Substantia nigra (tissue), 51 donors: ENCODE measurements at places on chromosomes 2 and 18.
A peak's percentile ranks its signal among the peaks of the same experiment; 100 is the strongest.

GRCh38 chr18:21894619-21895367 lies 154.2 kb downstream of the MIB1 start:
- no peak for DNase-seq

DNA sequence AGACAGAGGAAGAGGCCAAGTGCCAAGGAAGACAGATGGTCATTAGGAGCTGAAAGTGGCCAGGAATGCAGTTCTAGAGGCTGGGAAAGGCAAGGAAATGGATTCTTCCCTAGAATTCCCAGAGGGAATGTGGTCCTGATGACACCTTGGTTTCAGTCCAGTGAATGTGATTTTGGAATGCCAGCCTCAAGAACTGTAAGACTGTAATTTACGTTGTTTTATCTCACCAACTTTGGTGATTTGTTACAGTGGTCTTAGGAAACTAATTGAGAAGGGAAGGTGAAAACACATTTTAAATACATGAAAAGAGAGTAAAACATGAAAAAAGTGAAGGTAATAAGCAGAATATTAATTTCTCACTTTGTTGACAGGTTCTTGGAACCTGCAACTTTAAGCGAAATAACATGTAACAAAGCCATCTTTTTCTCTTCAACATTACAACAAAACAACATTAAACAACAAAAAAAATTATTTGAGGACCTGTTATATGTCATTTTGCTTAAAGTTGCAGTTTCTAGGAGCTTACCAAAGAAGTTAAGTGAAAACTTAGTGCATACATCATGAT lies 370.2 kb downstream of the METTL4 start:
- no peak for DNase-seq

DNA sequence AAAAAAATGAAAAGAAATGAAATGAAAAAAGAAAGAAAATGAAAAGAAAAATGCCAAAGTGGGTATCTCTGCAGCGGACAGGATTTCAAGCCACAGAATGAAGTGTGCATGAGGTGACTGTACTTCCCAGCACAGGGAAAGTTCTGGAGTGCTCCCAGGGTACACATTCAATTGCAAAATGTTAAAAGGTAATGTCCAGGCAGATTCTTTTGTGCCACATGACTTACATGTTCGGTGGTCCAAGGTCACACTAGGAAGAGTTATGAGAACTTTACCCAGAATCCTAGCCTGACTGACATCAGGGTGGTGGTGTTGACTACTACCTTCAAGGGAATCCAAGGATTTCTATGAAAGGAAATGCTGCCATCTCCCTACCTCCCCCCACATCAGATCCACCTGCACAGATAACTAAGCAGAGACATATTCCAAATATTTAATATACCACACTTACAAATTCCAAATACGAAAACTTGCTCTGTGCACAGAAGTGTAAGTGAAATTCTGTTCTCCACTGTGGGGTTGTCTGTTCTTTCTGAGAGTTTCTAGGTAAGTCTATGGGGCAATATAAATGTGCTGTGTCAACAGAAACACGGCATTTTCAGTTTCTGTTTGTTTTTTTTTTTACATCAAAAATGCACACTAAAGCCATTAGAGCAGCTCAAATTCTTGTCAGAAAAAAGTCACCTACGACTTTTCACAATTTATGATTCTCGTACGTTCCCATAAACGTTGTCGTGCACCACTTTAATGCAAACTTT lies 56.6 kb downstream of the CABYR start:
- DNase-seq = no peak

GRCh38 chr2:12702168-12703121 lies 14.3 kb upstream of the TRIB2 start:
- no peak for DNase-seq

DNA sequence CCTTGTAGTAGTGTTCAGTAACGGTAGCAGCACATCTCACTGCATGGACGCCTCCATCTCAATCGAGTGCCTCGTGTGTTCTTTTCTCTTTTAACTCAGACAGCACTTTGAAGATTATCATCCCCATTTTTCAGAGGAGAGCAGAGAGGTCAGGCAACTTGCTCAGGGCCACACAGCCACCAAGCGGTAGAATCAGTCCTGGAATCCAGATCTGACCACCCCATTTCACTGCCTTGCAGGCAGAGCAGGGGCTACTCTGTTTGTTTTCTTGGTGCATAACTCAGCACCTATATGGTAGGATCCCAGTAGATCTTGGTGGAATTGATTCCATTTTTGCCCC lies 129.5 kb downstream of the SMAD7 start:
- DNase-seq = no peak

- DNase-seq = no peak
Measured at GRCh38 chr2:54546923-54547720, 91.0 kb downstream of the SPTBN1 start.

GRCh38 chr2:223576873-223577272 lies 25.3 kb downstream of the SCG2 start:
- no peak for DNase-seq

- no peak for DNase-seq
Measured at GRCh38 chr2:222284466-222284865, 14.3 kb downstream of the PAX3 start.

DNA sequence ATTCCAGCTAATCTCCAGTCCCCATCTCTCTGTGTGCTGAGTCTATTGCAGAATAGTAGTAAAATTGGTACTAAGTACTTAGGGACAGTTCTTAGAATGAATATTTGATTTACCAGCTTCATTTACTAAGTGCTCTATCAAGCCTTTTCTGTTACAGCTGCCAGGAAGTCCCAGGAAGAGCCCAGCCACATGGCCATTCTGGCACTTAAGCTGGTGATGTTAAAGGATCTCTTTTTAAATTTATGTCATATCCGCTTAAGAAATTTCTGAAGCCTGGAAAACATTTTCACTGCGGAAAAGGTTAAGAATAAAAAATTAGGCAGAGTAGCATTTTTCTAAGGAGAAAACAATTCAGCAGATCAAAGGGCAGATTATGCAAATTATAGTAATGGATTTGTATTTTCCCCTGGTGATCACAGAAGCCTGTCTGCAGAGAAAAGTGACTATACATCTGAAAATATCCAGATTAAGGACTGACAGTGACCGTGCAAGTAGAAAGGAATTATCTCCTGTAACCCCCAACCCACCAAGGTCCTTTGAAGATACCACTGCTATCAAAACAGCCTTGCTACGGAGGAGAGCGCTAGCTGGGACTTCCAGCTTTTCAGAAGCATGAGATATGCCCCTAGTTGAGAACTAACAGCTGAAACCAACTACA lies 260.8 kb downstream of the SH3BP4 start:
- no peak for DNase-seq

- no peak for DNase-seq
Measured at GRCh38 chr2:201913201-201913600, 106.9 kb downstream of the CDK15 start.

GRCh38 chr2:85861650-85862049 lies 27.1 kb downstream of the ST3GAL5 start:
- DNase-seq = no peak

- no peak for DNase-seq
Measured at GRCh38 chr2:167640096-167640495, 607.3 kb downstream of the STK39 start.

- no peak for DNase-seq
Measured at GRCh38 chr2:98134172-98135005, 47.4 kb downstream of the VWA3B start.

- no peak for DNase-seq
Measured at GRCh38 chr2:189297446-189297845, 117.9 kb upstream of the COL5A2 start.

- DNase-seq = no peak
Measured at GRCh38 chr2:145184741-145185651, 665.1 kb upstream of the ZEB2 start.

DNA sequence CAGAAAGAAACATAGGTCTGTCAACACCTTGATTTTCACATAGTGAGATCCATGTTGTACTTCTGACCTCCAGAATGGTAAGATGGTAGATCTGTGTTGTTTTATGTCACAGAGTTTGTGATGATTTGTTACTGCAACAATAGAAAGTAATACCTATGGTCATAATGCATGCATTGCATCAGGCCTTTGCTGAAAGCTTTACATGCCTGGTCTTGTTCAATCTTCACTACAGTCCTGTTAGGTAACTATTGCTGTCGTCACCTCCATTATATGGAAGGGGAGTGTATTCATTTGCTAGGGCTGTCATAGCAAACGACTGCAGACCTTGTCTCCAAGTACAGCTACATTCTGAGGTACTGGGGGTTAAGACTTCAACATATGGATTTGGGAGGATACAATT lies 243.5 kb downstream of the ANAPC1 start:
- DNase-seq = no peak

DNA sequence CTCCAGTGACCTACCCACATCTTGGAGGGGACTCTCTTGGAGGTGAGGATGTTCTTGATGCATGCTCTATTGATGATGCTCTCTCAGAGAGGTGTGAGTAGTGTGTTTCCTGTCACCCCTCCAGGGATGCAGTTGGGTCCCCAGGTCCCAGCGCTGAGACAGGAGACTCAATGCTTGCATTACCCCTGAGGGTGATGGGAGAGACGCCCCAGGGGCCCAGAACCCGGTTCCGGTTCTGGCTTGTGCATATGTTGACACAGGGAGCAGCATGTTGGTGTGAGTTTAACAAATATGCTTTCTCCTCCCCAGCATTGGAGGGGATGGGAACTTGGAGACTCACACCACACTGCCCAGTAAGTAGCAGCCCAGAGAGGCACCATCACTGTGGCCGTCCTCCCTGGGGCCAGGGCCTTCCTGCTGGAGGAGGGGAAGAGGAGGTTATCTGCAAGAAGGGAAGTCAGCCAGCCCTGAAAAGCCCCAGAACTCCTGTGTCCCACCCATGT lies 124.5 kb downstream of the PLB1 start:
- no peak for DNase-seq

GRCh38 chr2:64454386-64455332 lies 697 bp downstream of the LGALSL start:
- no peak for DNase-seq

DNA sequence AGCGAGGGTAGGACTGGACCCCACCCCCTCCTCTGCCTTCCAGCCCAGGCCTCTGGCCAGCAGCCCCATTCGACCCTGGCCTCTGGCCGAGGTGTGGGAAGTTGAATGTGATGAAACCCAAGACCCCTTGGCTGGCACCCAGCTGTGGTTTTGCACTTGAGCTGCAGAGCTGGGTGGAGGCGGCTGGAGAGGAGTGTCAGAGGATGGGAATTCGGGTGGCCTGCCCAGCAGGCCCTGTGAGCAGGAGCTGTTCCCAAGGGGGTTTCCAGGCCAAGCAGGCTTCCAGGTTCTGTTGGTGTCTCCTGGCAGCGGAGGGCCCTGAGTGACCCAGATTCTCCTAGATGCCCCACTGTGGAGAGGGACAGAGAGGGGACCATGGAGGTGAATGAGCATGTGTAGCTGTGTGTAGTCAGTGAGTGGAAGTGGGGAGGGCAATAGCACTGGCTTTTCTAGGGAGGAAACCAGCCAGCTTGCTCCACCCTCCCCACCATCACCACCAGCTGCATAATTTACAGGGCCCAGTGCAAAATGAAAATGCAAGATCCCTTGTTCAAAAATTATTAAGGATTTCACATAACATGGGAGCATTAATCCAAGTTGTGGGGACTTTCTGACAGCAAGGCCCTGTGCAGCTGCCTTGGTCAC lies 172.2 kb upstream of the HAAO start:
- peak; percentile 71 for DNase-seq

GRCh38 chr18:55376387-55376786 lies 211.6 kb downstream of the TCF4 start:
- DNase-seq = no peak

DNA sequence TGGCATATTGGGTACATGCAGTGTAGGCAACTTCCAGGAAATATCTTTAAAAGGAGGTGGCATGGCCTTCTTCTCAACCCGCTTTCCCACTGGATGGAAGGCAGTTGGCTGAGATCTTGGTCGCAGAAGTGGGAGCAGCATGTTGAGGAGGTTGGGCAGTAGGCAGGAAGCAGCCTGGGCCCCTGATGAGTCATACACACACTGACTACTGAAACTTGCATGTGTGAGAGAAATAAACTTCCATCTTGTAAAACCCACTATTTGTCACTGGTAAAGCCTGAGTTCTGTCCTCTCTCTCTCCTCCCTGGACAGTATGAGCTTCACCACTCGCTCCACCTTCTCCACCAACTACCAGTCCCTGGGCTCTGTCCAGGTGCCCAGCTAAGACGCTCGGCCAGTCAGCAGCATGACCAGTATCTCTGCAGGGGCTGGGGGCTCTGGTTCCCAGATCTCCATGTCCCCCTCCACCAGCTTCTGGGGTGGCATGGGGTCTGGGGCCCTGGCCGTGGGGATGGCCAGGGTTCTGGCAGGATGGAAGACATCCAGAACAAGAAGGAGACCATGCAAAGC lies 233.8 kb upstream of the SPRED2 start:
- no peak for DNase-seq

DNA sequence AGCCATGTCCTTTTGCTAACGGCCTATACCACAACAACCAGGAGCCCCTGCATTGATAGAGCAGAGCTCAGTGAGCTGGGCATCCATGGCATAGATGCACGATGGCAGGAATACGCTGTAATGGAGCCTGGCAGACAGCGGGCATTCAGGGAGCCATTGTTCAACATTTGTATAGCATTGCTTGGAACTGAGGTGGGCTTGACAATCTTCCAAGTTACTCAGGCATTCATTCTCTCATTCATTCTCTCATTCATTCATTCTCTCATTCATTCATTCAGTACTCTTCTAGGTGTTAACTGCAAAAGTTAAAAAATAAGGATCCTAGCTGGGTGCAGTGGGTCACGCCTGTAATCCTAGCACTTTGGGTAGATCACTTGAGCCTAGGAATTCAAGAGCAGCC lies 62.7 kb downstream of the MYOM1 start:
- no peak for DNase-seq

DNA sequence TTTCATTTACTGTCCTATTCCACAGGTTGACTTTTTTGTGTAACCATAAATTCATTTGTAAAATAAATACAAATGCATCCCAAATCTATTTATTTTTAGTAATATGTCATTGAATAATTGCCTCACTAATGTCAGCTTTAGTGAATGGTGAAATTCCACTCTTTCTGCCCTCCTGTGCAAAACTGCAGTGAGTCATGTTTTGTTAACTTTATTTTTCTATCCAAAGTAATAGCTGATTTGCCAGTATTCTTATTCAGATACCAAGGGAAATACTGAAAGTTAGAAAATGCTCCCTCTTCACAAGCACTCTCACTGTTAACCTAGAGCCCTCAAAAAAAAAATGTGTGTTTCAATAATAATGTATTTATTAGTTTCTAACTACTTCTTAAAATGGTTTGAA lies 322.8 kb downstream of the RIT2 start:
- no peak for DNase-seq

DNA sequence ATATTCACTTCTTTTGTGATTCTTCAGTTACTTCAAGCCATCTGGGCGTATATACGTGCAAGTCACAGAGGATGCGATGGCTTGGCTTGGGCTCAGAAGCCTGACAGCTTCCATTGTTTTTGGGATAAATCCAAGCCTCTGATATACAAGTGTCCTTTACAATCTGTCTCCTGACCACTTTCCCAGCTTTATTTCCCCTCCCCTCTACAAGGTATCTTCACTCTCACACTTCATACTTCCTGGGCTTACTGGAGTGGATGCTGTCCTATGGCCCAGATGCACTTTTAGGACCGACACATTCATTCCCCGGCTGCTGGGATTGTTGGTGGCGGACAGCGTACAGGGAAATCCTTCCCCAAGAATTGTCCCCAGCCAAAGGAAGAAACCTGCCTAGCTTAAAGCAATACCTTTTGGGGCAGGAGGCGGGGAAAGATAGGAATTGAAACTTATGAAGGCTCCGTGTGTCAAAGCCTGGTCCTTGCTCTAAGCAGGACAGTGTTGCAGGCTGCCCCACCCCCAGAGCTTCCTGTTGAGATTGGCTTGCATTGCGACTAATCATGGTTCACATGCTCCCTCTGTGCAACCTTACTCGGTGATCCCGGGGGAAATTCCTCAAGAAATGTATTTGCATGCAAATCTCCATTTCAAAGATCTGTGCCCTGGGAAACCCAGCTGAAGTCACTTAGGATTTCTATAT lies 802.9 kb upstream of the ID2 start:
- DNase-seq = no peak
